ENCODE measurements at places on chromosomes 5 and 9.

- no peak for DNase-seq
These were observed 69.5 kb downstream of the ACTL7B start for GRCh38 chr9:108786322-108786721.

GRCh38 chr5:124461941-124462340 lies 284.5 kb downstream of the ZNF608 start:
- peak; percentile 25 for DNase-seq

DNA sequence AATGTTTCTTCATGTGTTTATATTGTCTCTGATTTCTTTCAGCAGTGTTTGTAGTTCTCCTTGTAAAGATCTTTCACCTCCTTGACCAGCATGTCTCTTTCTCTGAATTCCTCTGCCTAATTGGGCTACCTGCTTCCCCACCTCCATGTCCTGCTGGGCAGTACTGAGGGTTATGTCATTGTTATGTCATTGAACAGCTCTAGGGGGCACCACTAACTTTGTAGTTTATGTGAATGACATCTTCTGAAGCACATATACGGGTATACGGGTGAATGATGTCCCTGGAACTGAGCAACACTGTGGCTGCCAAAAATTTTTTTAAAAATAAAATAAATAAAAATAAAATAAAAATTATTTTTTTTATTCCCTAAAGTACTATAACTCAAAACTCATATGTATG lies 16.9 kb upstream of the SNCAIP start:
- DNase-seq = no peak

DNA sequence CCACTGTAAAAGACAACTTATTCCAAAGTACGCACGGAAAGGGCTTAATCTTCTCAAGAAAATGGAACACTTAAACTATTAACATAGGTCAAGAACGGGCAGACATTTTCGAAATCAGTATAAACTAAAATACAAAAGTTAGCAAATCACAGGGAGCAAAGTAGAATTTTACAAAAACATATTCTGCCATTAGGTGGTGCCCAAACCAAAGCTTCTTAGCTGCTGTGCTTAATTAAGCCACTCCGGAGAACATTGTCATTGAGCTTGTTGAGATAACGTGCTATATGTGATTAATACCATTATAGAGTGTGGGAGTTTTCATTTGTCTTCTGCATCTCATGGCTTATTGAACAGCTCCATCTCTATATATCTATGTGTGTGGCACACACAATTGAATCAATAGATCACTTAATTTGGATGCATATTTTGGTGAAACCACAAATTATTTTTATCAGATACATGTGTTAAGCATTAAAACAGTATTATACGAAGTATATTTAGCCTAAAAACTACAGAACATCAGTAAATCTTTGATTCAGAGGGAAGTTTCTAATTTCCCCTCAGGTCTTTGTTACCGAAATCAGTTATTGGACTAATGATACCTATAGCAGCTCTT lies 23.4 kb downstream of the UBLCP1 start:
- DNase-seq = peak; percentile 45

GRCh38 chr5:76473661-76474060 lies 70.6 kb downstream of the IQGAP2 start:
- no peak for DNase-seq

DNA sequence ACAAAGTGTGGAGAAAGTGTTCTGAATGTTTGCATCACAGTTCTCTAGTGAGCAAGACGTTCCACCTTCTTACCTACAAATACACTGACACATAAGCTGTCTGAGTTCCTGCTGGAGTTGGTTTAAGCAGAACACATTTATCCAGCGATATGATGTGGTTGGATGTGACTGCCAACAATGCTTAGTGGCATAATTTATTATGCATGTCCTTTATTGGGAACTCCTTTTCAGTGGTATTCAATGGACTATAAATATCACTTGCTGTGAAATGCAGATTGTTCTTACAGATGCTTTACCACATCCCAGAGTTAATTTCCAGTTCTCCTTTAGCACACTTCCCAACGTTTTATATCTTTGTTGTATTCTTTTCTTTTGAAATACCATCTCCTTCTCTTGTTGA lies 222.2 kb downstream of the LURAP1L start:
- DNase-seq = peak; percentile 16

DNA sequence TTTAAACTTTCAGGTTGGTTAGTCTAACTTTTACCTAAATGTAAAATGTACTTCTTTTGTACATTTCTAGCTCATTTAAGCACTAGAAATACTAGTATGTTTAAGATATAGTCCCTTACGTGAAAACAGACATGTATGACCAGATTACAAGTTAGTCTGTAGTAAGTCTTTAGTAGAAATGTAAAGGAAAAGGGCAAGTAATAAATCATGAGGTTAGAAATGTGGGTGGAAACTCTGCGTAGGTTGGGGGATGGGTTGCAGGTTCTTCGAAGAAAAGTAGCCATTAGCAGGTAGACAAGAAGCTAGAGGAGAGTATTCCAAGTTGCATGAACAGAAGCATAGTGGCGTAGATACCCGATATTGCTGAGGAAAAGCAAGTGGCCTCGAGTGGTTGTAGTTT lies 22.9 kb downstream of the RAD1 start:
- no peak for DNase-seq

GRCh38 chr5:97194366-97194765 lies 11.3 kb upstream of the RIOK2 start:
- no peak for DNase-seq

GRCh38 chr5:51172903-51173626 lies 210.2 kb upstream of the ISL1 start:
- no peak for DNase-seq

GRCh38 chr5:154860123-154860522 lies 1.7 kb downstream of the CNOT8 start:
- DNase-seq = no peak

DNA sequence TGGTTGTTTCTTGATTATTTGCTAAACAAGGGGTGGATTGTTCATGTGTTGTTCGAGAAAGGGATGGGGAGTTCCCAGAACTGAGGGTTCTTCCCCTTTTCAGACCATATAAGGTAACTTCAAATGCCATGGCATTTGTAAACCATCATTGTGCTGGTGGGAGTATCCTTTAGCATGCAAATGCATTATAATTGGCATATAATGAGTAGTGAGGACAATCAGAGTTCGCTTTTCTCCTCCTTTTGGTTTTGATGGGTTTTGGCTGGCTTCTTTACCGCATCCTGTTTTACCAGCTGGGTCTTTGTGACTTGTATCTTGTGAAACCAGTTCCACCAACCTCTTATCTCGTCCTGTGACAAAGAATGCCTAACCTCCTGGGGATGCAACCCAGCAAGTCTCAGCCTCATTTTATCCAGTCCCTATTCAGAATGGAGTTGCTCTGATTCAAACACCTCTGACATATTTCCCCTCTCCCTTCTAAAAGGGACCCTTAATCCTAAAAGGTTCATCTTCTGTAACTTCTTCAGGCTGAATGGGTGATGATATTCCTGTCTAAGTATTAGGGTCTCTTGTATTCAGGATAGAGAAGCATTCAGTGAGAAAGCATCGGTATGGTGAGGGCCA lies 8.7 kb upstream of the FBN2 start:
- no peak for DNase-seq

GRCh38 chr5:130805648-130806047 lies 359.4 kb downstream of the HINT1 start:
- no peak for DNase-seq

- DNase-seq = peak; percentile 37
These were observed 228.0 kb upstream of the ADAMTSL1 start for GRCh38 chr9:18245911-18246310.

GRCh38 chr9:34652602-34653000 lies 616 bp downstream of the IL11RA start:
- no peak for DNase-seq

DNA sequence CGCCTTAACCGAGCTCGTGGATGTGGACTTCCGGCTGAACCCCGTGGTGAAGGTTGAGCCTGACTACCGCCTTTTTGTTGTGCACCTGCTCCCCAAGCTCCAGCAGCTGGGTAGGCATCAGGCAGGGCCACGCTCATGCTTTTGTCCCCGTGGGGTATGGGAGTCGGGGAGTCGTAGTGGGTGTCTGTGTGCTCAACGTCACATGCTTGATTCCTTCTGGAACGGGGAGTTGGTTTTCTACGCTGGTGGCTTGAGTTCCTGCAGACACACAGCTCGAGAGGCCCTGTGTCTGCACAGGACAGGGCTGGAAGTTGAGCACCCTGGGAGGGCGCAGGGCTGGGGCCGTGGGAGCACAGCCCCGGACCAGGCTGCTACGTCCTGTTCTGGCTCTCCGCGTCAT lies 8.0 kb downstream of the CEP72 start:
- DNase-seq = no peak

- DNase-seq = no peak
These were observed 19.1 kb upstream of the SLC31A2 start for GRCh38 chr9:113131689-113132151.

- DNase-seq = no peak
These were observed 377.9 kb upstream of the PAPPA start for GRCh38 chr9:115775659-115776058.

DNA sequence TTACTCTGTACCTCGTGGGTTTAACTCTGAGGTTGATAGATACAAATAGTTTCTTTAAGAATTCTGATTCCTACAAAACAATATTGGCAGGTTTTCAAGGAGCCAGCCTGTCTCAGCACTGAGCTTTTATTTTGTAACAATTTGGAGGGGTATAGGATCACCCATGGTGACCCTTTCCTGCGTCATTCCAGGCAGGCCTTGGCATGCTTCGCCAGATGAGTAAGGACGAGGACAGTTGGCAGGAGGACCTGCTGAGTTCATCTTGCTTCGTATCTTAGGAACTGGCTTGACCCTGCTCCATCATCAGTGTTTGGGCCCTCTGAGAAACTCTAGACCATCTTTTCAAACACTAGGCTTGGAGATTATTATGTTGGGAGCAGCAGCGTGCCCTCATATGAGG lies 17.9 kb downstream of the ZNF462 start:
- no peak for DNase-seq

DNA sequence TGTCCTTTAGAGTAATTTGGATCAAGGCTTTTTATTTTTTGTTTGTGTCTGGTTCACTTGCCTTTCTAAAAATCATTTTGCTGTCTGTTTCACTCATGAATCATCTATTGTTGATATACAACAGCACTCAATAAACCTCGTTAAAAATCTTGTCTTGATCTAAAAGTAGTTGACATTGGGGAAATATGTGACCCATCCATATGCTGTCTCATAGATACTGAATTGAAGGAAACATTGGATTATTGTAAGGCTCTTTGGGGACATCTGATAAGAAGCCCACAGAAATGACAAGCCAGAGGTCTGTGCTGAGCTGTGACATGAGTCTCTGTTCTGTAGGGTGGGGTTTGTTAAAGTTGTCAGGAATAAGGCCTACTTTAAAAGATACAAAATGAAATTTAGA lies 208.0 kb downstream of the PDZD2 start:
- no peak for DNase-seq

DNA sequence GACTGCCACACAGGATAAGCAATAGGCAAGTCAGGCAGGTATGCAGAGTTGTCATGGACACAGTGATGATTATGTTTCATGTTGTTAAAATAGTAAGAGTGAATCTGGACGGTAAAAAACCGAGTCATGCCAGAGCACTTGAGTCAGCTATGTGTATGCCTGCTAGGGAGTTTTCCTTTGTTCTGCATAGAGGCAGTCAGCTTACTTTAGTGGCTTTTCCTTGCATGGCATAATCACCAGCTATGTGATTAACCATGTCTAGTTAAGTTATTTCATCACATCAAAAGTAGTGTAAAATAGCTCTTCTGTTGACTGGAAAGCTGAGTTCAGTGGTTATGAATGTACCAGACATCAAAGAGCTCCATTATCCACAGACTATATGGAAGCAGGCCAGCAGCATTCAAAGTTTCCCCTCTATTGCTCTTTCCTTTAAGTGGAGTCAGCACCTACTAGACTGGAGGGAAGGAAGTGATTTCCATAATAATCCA lies 989.8 kb downstream of the TLE1 start:
- peak; percentile 14 for DNase-seq

DNA sequence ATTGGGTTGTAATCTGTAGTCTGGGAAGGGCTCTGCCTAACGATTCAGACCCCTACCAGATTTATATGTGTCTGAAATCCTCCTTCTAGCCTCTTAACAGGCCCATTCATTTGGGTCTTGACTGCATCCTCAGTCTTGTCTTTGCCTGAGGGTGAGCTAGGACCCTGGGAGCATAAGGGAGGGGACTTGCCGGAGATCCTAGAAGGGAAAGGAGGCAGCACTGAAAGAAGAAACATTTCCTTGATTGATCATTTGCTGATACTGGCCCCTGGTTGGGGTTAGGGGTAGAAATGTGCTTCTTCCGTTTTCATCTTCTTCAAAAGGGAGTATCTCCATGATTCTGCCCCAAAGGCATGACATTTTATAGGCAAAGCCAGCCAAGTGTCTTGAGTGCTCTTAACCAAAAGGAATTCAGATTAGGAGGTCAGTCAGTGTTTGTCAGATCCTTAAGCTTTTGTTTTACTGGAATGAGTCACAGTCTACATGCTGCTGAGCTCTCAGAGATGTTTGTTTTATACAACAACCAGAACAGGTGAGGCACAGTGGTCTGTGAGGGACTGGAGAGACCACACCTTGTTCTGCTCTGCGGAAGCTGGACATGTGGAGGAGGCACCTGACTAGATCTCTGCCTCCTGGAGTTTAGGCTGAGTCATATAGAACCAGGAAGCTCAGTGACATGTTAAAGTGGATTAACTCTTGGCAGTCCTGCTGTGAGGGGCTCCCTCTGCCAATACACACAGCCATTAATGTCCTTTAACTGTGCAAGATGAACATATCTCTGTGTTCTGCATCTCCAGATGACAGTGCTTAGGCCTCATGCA lies 37.7 kb downstream of the PCDHAC2 start:
- DNase-seq = no peak

- no peak for DNase-seq
These were observed 567.1 kb downstream of the CSNK1G3 start for GRCh38 chr5:124079062-124079461.

DNA sequence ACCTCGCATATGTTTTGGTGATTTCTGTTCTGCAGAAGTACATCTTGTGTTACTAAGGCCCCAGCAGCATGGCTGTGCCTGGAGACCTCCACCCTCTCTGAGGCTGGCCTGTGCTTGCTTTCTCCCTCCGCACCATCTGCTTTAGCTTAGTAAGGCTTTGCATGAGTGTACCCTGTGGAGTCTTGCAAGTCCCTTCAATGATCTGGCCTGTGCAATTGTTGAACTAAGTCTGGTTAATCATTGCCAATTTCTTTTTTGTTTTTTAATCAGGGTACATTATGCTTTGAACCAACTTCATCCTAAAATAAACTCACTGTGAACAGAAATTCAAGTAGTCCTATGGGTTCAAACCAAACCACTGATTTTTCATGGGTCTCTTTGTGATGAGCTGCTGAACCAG lies 32.3 kb downstream of the ACOT12 start:
- DNase-seq = no peak

- DNase-seq = no peak
These were observed 3.6 kb upstream of the NPR3 start for GRCh38 chr5:32707418-32707997.

DNA sequence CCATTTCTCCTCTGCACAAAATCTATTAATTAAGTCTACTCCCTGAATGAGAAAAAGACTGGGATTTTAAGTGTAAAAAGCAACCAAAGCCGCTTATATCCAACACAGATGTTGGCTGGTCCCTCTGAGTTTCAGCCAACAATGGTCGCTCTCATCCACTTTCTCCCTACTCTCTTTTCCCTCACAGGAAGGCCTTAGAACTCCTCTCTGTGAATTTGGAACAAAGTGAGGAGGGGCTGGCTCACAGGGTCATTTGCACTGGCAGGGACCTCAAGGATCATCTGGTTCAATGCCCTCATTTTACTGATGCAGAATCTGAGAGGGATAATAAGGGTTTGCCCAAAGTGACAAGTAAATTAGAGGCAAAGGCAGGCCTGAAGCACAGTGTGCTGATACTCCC lies 64.0 kb downstream of the DPYSL3 start:
- DNase-seq = no peak

Measured in skin of body (tissue), 3 donors.